CD4-positive, alpha-beta memory T cell (primary cell): ENCODE measurements at places on chromosomes 6 and 20. TPM values are rescaled to one million over a fixed set of nuclear protein-coding genes. Genes with fewer than 3 reads are reported as not detected.

- no peak for DNase-seq
- H3K27me3 ChIP-seq: no peaks in the 10 kb centered on the region
- H3K27ac ChIP-seq: no peak overlapping the region
- no peaks in the 10 kb centered on the region for H3K4me1 ChIP-seq
- H3K36me3 ChIP-seq: peaks cover 2% of the 10 kb centered on the region
These were observed 9.6 kb downstream of the TSPYL4 start for GRCh38 chr6:116244284-116244683.

- no peak overlapping the region for H3K4me3 ChIP-seq
- H3K4me1 ChIP-seq: peaks cover 20% of the 10 kb centered on the region
- DNase-seq: no peak
- no peaks in the 10 kb centered on the region for H3K27me3 ChIP-seq
- no peaks in the 10 kb centered on the region for H3K36me3 ChIP-seq
These were observed 75.1 kb upstream of the DUSP22 start for GRCh38 chr6:217048-217659.

GRCh38 chr6:135196739-135197510 lies 15.8 kb downstream of the MYB start:
- no peaks in the 10 kb centered on the region for H3K27me3 ChIP-seq
- peaks cover 4% of the 10 kb centered on the region for H3K4me1 ChIP-seq
- no peak overlapping the region for H3K4me3 ChIP-seq
- DNase-seq: no peak
- no peak overlapping the region for H3K27ac ChIP-seq

DNA sequence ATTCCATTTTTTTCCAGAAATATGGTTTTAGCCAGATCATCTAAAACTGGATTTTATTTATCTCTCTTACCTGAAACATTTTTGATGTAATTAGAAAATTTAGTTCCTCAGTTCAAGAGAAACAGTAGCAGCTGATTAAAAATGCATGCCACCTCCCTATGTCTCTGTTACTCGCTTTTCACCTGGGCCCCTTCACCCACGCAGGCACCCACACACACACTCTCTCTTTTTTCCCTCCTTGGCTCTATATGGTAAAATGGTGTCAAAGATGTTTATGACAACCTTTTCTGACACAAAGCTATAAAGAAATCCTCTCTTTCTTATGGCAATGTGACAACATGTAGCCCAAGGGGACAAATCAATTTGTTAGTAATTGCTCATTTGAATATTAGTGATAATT lies 5.8 kb upstream of the SGK1 start:
- no peak overlapping the region for H3K27ac ChIP-seq
- no peak overlapping the region for H3K4me3 ChIP-seq
- H3K36me3 ChIP-seq: no peaks in the 10 kb centered on the region
- no peaks in the 10 kb centered on the region for H3K4me1 ChIP-seq
- no peak for DNase-seq
- H3K27me3 ChIP-seq: no peaks in the 10 kb centered on the region

- H3K36me3 ChIP-seq: no peaks in the 10 kb centered on the region
- no peak overlapping the region for H3K27ac ChIP-seq
- no peaks in the 10 kb centered on the region for H3K4me1 ChIP-seq
- H3K27me3 ChIP-seq: no peaks in the 10 kb centered on the region
- DNase-seq: no peak
- H3K4me3 ChIP-seq: no peak overlapping the region
These were observed 66.4 kb downstream of the POPDC3 start for GRCh38 chr6:105113422-105113821.

- no peaks in the 10 kb centered on the region for H3K36me3 ChIP-seq
- no peak overlapping the region for H3K27ac ChIP-seq
- H3K27me3 ChIP-seq: no peaks in the 10 kb centered on the region
- H3K4me1 ChIP-seq: no peaks in the 10 kb centered on the region
- no peak overlapping the region for H3K4me3 ChIP-seq
These were observed 579.5 kb downstream of the TFAP2B start for GRCh38 chr6:51398064-51398705.

DNA sequence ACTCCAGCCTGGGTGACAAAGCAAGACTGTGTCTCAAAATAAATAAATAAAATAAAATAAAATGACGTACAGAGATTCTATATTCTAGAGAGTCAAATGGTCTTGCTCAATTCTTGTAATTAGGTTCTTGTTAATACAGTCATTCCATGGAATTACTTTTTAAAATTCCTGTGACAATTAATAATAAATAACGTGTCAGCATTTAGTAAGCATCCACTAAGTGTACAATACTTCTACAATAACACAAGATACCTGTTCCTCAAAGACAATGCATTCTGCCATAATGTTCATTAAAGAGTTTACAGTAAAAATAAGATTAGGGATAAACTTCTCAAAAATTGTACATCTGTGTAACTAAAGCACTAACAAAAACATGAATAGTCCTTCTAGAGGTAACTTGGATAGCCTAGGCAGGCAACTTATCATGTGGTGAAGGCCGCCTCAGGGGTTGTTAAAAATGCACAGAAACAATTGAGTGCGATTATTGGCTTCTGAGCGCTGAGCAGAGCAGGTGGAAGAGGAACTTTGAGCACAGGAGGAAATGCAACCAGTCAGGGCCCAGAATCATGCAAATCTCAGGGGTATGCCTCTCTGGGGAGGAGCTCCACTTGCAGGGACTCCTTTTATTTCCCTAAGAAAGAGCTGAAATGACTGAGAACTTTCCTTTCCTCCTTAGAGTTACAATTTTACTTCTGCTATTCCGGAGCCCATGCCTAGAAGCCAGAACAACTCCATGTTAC lies 37.1 kb downstream of the QRSL1 start:
- H3K4me3 ChIP-seq: no peak overlapping the region
- no peak for DNase-seq
- H3K36me3 ChIP-seq: peaks cover 10% of the 10 kb centered on the region
- no peaks in the 10 kb centered on the region for H3K27me3 ChIP-seq
- H3K4me1 ChIP-seq: no peaks in the 10 kb centered on the region

DNA sequence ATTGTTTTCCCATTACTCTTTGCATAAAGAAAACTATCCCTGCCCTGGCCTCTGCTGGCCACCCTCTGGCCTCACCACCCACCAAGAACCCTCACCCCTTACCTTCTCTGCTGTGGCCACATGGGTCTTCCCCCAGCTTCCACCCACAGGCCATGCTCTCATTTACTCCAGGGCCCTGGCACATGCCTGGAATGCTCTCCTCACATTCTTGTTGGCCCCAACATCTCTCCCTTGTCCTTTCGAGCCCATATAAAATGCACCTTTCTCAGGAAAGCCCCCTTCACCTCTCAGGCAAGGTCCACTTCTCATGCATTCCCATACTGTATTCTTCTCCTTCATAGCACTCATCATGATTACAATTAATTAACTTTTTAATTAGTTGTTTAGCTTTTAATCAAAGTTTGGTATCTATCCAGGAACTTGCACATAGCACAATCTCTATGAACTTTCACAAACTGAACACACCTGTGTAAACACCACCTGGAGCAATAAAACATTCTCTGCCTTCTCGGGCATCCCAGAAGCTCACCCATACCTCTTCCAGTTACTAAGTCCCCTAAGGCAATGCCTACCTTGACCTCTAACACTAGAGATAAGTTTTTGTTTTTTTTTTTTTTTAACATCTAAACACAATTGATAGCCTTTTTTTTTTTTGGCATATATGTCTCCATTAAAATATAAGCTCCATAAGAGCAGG lies 617.2 kb downstream of the PTPRT start:
- no peak for DNase-seq
- H3K36me3 ChIP-seq: no peaks in the 10 kb centered on the region
- no peaks in the 10 kb centered on the region for H3K4me1 ChIP-seq

- H3K4me1 ChIP-seq: no peaks in the 10 kb centered on the region
- H3K36me3 ChIP-seq: no peaks in the 10 kb centered on the region
- no peaks in the 10 kb centered on the region for H3K27me3 ChIP-seq
- H3K27ac ChIP-seq: no peak overlapping the region
These were observed 559.6 kb downstream of the RFPL4B start for GRCh38 chr6:112906726-112907125.

DNA sequence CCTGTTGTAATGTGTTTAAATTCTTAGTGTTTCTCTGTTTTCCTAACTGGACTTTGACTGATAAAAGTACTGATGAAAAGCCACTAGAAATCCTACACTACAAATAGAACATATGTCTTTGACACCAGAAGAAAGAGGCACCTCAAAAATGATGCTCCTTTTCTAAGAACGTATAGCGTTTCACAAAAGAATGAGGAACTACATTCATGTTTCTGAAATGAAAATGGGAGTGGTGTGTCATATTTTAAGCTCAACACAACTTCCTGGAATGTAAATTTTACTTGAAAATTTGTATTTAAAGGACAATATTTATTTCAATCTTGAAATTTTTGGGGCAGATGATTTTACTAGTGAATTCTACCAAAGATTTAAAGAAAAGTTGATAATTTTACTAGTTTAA lies 35.3 kb downstream of the KIAA0408 start:
- H3K27ac ChIP-seq: no peak overlapping the region
- DNase-seq: no peak
- H3K4me3 ChIP-seq: no peak overlapping the region

DNA sequence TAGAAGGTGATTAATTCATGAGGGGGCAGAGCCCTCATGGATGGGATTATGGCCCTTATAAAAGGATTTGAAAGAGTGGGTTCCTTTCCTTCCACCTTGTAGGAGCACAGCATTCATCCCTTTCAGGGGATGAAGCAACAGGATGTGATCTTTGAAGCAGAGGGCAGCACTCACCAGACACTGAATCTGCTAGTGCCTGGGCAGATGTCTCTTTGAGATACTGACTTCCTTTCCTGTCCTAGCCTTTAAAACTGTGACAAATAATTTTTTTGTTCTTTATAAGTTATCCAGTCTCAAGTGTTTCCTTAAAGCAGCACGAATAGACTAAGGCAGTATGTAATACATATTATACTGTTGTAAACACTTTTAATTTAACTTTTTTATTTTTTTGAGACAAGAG lies 538.6 kb upstream of the RNF217 start:
- H3K4me1 ChIP-seq: no peaks in the 10 kb centered on the region
- H3K4me3 ChIP-seq: no peak overlapping the region
- H3K36me3 ChIP-seq: no peaks in the 10 kb centered on the region
- no peaks in the 10 kb centered on the region for H3K27me3 ChIP-seq

Gene SIRPD
- not detected for total RNA-seq

Gene HTR1B
- not detected for total RNA-seq

Gene OPN5
- not detected for total RNA-seq

Gene DCDC2
- 0.44 TPM for total RNA-seq

Gene SYNDIG1
- total RNA-seq: not detected

Gene C6orf15
- total RNA-seq: not detected
